ENCODE measurements at places on chromosomes 12 and 14.

GRCh38 chr14:98941481-98941880, 330.5 kb downstream of the BCL11B start:
- DNase-seq, result no peak

GRCh38 chr14:77909911-77910310, 110.0 kb downstream of the ADCK1 start:
- no peak for DNase-seq

- no peak for DNase-seq
These were observed 26.4 kb upstream of the STAB2 start for GRCh38 chr12:103560604-103561101.

GRCh38 chr12:25459541-25459951, 93.5 kb downstream of the LMNTD1 start:
- DNase-seq, result no peak

DNA sequence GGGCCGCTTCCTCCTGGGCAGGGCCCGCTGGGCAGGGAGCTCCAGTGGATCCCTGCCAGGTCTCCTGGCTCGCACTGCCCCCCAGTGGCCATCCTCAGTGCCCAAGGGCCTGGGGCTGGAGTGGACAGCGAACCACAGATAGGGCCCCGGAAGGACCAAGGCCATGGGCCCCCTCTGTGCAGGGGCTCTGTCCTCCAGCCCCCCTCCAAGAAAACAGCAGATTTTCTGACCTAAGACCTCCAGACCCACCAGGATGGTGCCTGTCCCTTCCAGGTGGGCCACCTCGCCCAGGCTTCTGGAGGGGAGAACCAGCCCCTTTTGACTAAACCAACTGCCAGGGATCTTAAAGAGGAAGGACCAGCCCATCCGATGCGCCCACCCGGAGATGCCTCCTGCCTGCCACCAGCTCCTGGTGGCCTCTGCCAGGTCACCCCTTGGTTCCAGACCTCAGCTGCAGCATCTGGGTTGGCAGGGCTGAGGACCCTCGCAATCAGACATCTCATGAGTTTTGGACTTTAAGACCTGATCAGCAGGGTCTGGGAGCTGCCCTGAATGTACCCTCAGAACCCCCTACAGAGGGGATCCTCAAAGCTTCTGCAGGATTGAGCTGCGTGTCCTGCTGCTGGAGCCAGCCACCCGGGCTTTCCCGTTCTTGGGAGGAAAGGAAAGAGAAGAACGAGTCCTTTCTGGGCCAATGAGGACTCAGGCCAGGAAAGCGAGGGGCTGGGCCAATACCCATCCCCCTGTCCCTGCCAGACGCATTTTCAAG, 325.8 kb upstream of the DIO3 start:
- DNase-seq, result no peak

GRCh38 chr14:93780813-93781400, 7.4 kb downstream of the PRIMA1 start:
- DNase-seq, result no peak

DNA sequence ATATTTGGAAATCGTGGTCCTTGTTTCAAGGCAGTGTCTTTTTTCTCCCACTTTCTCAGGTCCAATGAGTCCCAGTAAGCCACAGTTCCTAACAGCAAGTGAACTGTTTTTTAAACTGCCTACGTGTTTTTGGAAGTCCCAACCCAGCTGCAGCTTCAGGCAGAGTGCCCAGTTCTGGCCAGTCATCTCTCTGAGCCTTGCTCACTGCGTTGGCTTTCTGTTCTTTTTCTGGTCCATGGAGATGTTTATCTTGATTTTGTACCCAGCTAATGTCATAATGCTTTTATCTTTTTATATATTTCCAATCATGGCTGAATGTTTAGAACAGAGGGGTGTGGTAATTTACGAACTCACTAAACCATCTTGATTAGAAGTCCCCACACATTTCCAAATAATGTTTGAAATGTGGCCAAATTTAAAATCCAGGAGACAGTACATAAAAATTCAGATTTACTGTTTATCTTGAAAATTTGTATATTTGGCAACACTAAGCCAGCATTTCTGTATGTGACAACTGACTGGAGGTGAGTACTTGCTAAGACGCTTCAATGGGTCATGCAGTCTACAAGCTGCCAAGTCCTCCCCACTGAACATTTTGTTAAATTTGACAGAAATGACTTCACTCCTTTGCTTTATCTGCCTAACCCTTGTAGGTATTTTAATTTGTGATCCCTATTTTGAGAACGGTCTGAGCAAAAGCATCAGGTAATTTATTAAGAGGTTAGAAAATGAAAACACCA, 46.1 kb upstream of the OTOGL start:
- DNase-seq, result no peak

GRCh38 chr12:47078733-47079467, 521 bp upstream of the PCED1B start:
- DNase-seq, result no peak

GRCh38 chr14:79418649-79419415, 792.5 kb downstream of the DIO2 start:
- no peak for DNase-seq

- DNase-seq, result no peak
These were observed 37.2 kb downstream of the ATF7IP start for GRCh38 chr12:14402697-14403096.

GRCh38 chr12:49089821-49090773, 4.5 kb downstream of the DHH start:
- peak; percentile 18 for DNase-seq

- no peak for DNase-seq
These were observed 3.3 kb upstream of the PDZRN4 start for GRCh38 chr12:41184864-41185263.

GRCh38 chr12:88753707-88754106, 173.4 kb upstream of the KITLG start:
- no peak for DNase-seq

DNA sequence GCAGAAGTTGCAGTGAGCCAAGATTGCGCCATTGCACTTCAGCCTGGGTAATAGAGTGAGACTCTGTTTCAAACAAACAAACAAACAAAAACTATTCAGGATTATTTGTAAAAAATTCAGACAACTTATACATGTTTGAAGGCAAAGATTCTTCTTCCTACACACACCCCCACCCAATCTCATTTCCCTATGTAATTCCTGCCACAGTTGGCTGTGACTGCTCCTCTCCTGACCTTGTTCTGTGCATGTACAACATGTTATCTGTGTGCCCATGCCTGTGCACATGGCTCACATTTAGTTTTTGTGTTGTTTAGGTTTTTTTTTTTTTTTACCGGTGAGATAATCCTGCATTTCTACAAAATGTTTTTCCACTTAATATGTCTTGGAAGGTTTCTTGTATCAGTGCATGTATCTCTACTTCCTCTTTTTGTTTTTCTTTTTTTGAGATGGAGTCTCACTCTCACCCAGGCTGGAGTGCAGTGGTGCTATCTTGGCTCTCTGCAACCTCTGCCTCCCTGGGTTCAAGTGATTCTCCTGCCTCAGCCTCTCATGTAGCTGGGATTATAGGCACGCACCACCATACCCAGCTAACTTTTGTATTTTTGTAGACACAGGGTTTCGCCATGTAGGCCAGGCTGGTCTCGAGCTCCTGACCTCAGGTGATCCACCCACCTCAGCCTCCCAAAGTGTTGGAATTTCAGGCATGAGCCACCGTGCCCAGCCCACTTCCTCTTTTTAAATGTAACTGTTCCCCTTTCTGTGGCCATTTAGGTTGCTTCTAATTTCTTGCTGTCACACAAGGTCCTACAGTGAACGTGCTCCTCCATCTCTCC, 8.7 kb downstream of the CFAP251 start:
- peak; percentile 52 for DNase-seq

DNA sequence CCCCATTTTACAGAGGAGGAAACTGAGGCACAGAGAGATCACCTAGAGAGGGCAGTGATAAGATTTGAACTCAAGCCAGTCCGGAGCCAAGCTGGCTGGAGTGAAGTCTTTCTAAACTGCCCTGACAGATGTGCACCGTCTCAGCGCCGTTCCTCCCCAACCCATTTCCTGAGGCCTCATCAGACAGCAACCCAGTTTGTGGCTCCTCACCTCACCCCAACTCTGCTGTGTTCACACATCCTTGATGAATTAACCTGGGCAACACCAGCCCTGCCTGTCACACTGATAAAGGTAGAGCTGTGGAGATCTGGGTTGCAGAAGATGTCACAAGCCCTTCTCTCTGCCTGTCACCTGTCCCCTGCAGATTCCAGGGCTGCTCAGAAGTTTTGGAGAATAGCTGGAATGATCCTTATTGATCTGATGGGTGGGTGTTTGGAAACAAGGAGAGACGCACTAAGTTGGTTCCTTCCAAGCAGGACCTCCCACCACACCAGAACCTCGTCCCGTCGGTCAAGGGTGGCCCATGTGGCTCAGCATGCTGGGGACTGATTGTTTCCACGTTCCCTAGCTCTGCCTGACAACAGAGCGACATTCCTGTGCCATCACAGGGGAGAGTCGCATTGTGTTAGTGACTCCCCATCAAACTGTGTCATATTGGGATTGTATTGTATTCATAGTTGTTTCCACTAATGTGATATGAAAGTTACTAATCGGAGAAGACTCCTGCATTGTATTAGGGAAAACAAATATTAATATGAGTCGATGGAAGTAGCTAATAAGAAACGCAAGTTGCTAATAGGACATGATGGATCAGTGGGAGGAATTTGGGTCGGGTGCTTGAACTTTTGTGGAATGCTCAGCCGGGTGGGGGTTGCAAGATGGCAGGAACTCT, 200.6 kb downstream of the PHETA1 start:
- DNase-seq, result no peak

- no peak for DNase-seq
These were observed 211.5 kb upstream of the C14orf180 start for GRCh38 chr14:104367866-104368750.

- DNase-seq, result no peak
These were observed 13.2 kb downstream of the KCNH3 start for GRCh38 chr12:49552014-49552413.

- DNase-seq, result no peak
These were observed 56.2 kb upstream of the VPS33A start for GRCh38 chr12:122322501-122322900.

DNA sequence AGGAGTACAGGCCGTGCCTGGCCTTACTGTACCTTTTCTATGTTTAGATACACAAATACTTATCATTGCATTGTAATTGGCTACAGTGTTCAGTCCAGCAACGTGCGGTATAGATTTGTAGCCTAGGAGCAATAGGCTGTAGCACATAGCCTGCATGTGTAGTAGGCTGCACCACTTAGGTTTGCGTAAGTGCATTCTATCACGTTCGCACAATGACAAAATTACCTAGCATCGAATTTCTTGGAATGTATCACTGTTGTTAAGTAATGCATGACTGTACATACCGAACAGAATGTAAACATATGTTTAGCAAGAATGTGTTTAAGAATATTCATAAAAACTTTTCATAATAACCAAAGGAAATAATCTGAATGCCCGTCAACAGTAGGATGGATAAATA, 31.9 kb downstream of the VRTN start:
- DNase-seq, result no peak

- no peak for DNase-seq
These were observed 5.1 kb upstream of the USP30 start for GRCh38 chr12:109047081-109047805.

GRCh38 chr12:106840243-106840642, 65.8 kb downstream of the RIC8B start:
- DNase-seq, result peak; percentile 47

DNA sequence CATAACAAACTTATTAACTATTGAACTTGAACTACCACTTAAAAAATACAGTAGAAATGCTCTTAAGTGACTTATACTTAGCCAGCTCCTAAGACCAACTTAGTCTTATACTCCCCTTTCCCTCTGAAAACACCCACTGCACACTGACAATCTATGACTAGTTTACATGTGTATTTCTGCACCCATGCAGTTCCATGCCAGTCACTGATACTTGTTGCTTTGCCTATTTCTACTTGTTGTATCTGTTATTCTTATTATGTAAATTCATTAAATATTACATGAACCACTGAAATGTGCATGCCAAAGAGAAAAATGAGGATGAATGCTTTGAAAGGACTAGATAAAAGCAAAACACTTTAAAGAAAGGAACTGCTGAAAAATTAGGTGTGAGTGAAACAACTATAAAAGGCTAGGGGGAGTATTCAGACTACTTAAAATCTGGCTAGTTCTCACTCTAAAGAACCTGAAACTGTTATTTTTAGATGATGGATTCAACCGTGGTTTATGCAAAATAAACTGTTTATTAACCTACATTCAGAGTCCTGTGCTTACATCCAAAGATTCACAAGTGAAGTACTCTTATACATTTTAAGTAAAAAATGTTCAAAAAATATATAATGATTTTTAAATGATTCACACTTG, 74.7 kb downstream of the RPS6KA5 start:
- DNase-seq, result no peak

GRCh38 chr14:75165586-75166391, 10.6 kb downstream of the TMED10 start:
- no peak for DNase-seq

DNA sequence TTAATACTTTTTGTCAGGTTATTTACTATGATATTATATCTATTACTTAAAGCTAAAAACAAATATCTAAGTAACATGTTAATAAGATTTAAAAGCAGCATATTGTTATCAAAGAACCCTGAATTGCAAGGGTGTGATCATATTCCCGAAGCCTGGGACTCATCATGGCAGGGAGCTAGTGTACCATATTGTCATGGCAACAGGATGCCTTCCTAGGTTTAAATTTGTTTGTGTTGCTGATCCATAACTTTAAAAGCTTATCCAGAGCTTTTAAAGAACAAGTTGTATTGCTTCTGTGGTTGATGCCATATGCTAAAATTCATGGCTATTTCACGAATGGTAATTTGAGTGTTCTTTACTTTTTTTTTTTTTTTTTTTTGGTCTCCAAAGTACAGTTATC, 500.5 kb downstream of the NAV3 start:
- DNase-seq, result no peak

DNA sequence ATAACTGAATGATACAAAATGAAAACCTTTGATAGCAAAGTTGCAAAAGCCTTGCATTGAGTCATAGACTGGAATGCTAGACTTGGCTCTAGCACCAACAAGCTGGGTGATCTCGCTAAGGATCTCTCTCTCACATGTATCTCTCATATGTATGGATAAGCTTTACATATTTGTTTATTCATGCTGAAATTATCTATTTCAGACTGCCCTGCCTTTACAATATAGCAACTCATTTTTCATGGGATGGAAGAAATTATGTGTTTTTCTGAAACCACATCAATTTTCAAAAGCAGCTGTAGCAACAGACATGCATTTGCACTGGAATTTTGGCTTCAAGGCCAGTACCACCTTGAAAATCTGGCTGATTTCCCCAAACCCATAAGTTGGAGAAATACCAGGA, 11.4 kb downstream of the RERG start:
- no peak for DNase-seq

DNA sequence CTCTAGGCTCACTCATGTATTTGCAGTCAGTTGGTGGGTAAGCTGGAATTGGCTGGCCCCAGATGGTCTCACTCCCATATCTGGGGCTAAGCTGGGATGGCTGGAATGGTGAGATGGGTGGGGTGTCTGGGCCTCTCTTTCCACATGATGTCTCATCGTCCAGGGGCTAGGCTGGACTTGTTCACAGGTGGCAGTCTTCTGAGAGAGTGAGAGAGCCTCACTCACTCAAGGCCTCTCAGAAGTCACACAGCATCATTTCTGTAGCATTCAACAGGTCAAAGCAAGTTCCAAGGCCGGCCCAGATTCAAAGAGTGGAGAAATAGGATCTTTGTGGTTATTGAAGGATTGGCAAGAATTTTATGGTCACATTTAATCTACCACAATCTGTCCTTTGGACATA, 102.7 kb downstream of the UNC79 start:
- no peak for DNase-seq

All from bone marrow (tissue), 2 donors.